Stimulated activated CD4-positive, alpha-beta T cell treated with anti-CD3 and anti-CD28 coated beads, Interleukin-1b, Interleukin-23, amount 100 ng/mL, for 4 hours (primary cell): ENCODE measurements at places on chromosomes 3 and 15.

- no peak for DNase-seq
Measured at GRCh38 chr3:57826952-57827723, 71.0 kb downstream of the SLMAP start.

- DNase-seq, result no peak
Measured at GRCh38 chr3:120101624-120102023, 7.4 kb upstream of the GSK3B start.

DNA sequence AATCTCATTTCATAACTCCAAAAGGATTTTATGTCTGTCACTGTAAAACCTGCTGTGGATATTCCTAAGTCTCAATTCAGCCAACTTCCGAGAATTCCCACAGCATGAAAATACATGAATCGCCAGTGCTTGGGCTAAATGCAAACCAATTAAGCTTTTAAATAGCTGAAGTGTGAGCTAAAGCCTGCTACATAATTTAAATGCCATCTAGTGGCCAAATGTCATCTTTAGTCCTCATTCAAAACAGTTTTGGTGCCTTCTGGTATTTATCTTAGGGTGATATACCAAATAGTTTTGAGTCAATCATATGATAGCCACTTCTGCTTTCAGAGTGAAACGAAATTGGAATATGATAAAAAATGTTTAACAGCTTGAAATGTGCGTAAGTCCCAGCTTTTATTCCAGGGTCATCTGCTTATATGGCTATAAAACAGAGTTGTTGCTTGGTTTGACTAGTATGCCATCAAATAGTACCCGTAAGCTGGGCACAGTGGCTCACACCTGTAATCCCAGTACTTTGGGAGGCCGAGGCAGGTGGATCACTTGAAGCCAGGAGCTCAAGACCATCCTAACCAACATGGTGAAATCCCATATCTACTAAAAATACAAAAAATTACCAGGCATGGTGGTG is 41.8 kb upstream of the CCNL1 start:
- DNase-seq, result no peak

DNA sequence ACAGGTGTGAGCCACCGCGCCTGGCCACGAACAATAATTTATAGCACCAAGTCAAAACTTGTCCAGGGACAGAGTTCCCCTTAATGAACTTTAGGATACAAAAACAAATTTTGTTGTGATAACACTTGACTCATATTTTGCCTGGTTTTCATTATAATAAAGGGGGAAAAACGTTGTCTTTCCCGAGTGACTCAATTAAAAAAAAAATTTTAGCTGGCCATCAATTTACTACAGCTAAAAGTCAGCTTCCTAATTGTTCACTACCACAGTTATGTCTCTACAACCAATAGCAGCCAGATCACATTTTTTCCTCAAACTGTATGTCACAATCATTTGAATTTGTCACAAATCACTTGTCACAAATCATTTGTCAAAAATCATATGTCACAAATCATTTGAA is 116.0 kb downstream of the P3H2 start:
- no peak for DNase-seq

DNA sequence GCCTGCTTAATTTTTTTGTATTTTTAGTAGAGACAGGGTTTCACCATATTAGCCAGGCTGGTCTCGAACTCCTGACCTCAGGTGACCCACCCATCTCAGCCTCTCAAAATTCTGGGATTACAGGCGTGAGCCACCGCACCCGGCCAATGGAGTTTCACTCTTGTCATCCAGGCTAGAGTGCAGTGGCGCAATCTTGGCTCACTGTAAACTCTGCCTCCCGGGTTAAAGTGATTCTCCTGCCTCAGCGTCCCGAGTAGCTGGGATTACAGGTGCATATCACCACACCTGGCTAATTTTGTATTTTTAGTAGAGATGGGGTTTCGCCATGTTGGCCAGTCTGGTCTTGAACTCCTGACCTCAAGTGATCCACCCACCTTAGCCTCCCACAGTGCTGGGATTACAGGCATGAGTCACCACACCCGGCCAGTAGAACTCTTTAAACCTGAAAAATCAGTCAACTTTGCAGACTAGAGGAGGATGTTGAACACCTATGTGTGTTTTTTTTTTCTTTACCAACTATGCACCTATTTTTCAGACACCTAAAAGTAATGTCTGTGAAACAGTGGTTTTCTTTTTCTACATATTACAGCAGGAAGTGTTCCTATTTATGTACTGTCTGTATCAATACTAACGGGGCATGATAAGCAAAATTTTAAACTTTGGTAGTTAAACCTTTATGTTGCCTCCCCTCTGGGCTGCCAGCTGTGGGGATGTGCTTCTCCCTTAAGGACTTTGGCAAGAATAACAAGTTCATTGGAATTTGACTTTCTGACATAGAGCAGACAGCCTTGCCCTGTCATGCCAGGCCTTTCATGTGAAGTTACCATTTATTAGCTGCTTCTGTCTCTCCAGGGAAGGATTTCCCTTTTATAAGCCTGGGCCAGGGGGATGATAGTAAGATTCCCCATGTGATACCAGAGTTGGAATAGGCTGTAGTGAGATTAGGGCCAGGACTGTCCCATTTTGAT is 8.1 kb downstream of the ARIH2 start:
- peak; percentile 4 for DNase-seq

GRCh38 chr3:166498446-166498845 is 661.2 kb upstream of the BCHE start:
- DNase-seq, result no peak

GRCh38 chr3:60217156-60217911 is 1033.9 kb downstream of the FHIT start:
- DNase-seq, result no peak

DNA sequence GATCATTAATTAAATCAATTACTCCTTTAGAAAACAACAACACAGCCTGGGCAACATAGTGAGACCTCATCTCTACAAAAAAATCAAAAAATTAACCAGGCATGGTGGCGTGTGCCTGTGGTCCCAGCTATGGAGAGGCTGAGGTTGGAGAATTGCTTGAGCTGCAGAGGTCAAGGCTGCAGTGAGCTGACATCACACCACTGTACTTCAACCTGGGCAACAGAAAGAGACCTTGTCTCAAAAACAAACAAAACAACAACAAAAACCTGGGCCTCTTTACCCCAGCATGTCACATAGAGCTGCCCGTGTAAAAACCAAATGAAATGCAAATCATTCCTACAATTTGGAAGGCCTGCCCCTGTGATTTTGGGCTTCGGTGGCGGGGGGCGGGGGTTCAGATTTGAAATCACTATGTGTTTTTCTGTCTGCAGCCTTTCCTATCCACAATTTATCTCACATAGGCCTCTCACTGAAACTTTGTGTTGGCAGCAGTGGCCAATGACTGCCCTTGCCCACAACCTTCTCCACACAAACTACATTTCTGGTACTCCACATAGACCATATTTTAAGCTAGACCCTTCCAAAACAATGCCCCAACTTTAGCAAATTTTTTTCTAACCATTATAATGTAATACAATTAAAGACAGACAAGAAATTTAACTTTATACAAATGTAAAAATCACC is 6.5 kb downstream of the ADAM10 start:
- no peak for DNase-seq

- no peak for DNase-seq
Measured at GRCh38 chr3:144079634-144080033, 108.0 kb downstream of the DIPK2A start.

DNA sequence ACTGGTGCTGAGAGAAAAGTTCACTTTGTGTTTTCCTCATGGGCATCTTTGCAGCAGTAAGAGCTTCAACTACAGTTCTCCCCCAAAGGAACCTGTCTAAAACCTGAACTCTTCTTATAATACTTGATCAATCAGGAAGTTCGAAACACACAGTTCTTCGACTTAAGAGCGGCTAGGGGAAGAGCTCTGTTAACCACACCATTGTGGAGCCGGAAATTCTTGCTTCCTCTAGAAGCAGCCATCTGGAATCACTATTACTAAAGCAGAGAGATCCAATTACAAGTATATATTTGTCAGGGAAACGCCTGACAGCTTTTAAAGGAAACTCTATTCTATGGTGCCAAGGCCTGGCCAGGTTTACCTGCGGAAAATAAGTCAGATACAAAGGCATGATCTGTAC is 337.3 kb upstream of the CBLB start:
- DNase-seq, result no peak

- DNase-seq, result no peak
Measured at GRCh38 chr3:135762188-135762856, 203.2 kb upstream of the PPP2R3A start.

GRCh38 chr15:93035953-93036810 is 52.8 kb downstream of the RGMA start:
- DNase-seq, result peak; percentile 12

DNA sequence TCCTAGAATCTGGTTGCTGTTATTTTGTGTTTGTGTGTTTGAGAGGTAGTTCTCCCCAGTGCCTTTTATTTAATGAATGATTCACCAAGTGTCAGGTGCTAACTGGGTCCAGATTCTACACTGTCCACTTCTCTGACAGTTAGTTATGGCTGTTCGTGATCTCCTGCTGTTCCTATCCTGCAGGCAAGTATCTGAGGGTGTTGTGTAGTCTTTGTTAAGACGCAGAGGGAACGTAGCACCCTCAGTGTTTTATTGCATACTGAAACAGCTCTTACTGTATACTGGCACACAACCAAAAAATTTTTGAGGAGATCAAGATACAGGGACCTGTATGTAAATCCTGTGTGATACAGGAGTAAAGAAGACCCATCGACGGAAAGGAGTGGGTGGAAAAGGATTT is 1271.3 kb downstream of the ROBO1 start:
- no peak for DNase-seq

DNA sequence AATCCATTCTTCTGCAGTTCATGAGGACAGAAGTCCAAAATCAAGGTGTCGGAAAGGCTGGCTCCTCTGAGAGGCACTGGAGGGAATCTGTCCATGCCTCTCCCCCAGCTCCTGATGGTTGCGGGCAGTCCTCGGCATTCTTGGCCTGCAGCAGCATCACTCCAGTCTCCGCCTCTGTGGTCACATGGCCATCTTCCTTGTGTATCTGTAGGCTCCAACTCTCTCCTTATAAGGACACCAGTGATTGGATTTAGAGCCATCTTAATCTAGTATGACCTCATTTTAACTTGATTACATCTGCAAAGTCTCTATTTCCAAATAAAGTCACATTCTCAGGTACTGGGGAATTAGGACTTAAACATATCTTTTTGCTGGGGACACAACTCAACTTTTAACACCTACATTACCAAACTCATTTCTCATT is 56.0 kb upstream of the FLNB start:
- no peak for DNase-seq

- no peak for DNase-seq
Measured at GRCh38 chr3:12627370-12627769, 36.5 kb downstream of the RAF1 start.

DNA sequence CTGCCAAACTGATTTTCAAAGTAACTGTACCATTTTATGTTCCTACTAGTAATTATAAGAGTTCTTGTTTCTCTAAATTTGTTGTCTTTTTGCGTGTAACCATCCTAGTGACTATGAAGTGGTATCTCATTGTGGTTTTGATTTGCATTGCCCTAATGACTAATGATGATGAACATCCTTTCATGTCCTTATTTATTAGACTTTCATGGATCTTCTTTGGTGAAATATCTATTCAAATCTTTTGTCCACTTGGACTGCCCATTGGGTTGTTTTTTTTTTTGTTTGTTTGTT is 3.6 kb downstream of the OXSR1 start:
- DNase-seq, result no peak

DNA sequence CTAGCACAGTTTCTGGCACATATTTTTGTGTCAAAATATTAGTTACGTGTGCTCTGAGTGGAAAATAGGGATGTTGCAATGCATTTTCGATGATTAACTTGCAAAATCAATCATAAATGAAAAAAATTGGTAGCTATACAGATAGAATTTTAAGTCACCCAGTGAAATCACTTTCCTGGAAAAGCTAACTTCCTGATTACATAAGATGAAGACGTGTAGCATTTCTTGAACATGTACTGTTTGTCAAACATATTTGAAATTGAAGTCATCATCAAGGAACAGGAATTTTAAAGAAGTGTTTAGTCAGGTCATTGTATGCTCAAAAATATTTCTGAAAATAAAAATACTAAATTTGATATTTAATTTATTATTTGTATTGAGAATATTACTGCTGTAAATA is 977.7 kb downstream of the PLOD2 start:
- no peak for DNase-seq

DNA sequence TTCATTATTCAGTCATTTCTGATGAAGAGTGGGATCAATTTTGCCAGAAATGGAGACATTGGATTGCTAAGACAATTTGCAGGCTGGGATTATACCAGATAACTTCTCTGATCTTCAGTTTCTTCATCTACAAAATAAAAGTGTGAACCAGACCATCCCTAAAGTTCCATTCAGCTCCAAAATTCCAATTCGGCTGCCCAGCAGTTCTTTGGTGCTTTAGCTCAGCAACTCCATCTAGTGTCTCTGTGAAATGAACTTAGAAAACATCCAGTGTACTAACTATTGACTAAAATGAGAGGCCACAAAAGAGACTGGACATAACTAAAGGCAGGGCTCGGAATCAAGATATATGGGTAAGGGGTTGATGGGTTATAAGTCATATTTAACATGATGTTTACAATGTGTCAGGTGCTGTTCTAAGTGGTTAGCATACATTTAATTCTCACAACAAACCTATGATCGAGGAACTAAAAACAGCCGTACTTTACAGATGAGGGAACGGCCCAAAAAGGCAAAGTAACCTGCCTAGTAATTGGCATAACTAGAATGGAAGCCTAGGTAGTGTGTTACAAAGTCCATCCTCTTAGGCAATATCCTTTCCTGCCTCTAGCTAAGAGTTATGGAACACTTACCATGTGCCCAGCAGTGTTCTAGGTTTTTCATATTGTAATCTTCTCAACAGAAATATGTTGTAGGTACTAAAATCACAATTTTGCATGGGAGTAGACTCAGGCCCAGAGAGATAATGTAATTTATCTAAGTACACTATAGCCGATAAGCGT is 17.0 kb downstream of the THAP10 start:
- no peak for DNase-seq

GRCh38 chr15:51288143-51289065 is 50.0 kb downstream of the CYP19A1 start:
- no peak for DNase-seq

GRCh38 chr15:85331655-85332285 is 48.6 kb upstream of the AKAP13 start:
- DNase-seq, result no peak

- no peak for DNase-seq
Measured at GRCh38 chr15:96160800-96161199, 169.7 kb upstream of the NR2F2 start.

DNA sequence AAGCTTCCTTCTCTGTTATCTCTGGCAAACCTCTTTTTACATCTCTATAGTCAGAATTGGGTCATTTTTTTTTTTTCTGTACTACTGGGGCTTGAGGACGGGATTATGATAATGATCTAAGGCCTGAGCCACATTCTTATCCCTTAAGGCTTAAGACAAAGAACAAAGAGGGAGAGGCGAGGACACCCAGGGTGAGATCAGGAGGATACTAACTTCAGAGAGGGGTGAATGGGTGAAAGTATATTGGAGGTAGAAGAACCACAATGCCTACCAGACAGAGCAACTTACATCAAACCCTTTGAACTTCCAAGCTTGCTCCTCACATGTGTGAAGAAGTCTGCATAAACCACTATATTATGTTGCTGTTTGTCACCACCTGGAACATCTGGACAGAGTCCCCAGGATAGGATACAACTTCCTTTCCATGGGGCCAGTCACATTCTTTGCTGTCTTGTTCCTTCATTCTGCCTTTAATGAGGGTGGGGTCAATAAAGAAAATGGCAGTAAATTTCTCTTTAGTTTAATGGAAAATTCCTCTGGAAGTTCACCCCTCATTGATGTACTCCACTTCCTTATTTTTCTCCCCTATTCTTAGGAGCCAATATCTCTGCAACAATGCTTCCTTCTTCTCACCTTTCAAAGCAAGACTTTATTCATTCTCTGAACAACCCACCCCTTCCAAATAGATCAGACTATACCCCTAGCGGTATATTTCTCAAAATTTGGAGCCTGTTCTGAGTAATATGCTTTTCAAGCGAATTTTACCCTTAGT is 9.1 kb upstream of the PDCD6IP start:
- no peak for DNase-seq
